ENCODE measurements at places on chromosomes 4 and X. TPM values are rescaled to one million over a fixed set of nuclear protein-coding genes. Genes with fewer than 3 reads are reported as not detected.

- DNase-seq = no peak
These were observed 81.7 kb upstream of the GPM6B start for GRCh38 chrX:13898603-13899002.

DNA sequence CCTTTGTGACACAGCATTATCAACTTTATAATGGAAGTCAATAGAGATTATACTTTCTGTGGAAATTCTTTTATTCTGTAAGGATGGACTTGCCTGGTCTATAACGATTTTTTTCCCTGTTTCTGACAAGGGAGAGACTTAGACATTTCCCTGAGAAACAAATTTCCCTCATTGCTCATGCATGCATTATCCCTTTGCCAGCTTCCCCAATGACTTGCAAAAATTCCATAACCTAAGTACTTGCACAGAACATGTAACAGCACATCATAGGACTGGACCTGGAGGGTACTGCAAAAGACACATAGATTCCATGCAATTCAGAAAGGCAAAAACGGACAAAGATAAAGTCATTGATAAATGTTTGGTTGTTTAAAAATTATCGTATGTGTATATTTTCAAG lies 166.7 kb downstream of the FHIP1A start:
- no peak for DNase-seq

DNA sequence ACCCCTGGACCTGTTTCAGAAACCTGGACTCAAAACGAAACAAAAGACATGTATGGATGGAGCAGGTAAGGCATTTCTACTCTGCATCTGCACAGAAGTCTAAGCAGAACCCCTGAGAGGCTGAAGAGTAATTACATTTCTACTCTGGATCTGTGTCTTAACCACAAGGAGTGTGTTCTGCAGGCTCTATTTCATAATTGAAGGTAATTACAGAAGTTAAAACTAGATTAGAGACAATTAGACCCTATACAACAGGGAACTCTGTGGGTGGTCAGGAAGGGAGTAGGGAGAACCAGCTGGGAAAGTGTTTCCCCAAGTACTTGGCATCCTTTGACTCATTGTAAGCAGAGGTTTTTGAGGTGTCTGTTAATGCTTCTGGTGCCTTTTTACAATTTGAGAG lies 69.8 kb downstream of the IGSF1 start:
- no peak for DNase-seq

- no peak for DNase-seq
These were observed 469.5 kb upstream of the FAM241A start for GRCh38 chr4:111675746-111676145.

DNA sequence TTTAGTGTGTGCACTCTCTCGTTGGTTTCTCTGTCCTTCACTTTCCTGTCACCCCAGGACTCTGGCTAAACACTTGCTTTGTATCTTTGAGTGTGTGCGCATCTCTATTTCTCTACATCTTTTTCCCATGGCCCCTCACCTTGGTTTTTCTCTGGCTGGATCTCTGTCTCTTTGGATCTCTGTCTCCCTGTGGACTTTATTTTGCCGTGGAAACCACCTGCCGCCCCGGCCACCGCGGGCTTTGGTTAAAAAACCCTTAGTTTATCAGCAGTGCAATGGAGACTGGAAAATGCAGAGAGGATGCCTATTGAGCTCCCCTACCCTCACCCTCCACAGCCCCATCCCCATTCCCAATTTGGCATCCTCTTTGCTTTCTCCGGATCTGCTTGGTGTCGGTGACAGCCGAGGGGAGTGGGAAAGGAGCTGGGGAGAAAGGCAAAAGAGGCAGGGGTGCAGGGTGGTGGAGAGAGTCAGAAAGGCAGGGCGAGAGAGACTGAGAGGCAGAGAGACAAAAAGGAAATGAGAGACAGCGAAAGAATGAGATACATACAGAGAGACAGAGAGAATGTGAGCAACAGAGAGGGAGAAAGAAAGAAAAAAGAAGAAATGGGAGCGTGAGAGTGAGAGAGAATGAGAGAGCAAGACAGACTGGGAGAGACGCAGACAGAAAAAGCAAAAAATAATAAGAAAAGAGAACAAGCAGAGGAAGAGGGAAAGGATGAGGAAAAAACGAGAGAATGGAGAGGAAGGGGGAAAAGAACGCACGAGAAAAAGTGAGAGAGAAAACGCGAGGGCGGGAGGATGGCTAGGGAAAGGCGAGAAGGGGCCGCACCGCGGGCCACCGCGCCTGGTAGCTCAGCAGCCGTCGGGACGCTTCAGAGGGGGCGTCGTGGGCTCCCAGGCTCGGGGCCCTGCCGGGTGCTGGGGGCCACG lies 688 bp downstream of the GPR101 start:
- DNase-seq = no peak

Gene MAGED4
- 5.9 TPM for total RNA-seq

Gene MAGEH1
- total RNA-seq = 31.9 TPM

Gene CACNA1F
- 0.09 TPM for total RNA-seq

Gene FAM149A
- total RNA-seq = 16.5 TPM
